ENCODE measurements at places on chromosomes 12 and 14.

DNA sequence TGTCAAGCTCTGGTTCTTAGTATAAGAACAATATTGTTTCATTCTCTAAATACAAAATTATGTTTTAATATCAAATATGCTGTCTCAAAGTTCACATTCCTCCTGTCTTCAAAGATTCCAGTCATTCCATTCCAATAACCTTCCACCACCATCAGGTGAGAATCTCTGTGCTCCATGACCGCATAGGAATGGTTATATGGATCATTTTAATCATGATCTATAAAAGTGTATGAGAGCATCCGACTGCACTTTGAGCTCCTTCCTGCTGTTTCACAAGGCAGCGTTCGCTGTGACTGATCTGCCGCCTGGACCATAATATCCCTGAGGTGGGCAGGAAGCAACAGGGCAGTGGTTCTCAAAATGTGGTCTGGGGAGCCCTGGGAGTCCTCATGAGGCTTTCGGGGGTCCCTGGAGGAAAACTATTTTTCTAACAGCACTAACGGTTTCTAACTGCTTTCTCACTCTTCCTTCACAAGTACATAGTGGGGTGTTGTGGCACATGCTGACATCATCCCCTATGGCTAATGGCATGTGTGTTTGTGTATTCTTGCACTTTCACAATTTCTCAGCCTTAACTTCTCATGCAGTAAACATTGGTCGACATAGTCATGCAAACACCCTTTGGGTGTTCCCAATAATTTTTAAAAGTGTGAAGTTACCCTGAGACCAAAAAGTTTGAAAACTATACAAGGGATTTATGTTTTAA, 137.4 kb downstream of the ANO2 start:
- DNase-seq: no peak

DNA sequence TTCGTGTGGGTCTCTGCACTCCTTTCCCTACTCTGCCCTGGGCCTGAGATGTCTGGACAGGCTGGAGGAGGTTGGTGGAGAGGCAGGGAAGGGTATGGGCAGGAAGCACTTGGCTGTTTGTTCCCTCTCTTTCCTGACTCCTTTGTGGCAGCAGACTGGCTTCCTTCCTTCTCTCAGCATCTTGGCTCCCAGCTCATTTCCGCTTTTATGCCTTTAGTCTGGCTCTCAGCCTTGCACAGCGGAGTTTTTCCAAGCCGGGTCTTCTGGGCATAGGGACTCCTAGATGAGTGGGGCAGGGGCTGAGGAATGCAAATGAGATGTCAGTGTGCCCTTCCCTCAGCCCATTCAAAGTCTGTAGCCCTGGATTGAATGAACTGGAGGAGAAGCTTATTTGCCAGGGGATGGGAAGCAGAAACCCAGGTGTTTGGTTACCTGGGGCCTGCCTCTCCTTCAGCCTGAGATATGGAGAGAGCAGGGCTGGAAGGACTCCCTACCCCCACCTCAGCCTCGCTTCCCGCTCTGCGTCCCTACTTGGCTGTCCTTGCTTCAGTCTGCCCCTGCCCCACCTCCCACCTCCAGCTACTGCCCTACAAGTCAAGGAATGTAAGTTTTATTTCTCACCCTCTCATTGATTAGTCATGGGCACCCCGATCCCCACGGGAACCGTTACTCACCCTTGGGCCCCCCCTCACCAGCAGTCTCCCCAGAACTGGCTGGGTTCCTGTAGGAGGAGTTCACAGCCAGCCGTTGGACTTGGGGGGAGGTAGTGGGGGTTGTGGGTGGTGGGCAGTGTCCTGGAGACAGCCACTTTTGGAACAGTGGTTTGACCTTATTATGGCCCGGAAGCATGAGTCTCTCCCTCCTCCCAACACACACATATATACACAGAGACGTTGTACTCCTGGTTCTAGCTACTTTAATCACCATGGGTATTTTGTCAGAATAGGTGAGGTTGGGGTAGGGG, 9.3 kb upstream of the ITGA5 start:
- no peak for DNase-seq

- DNase-seq: no peak
Observed at GRCh38 chr12:99147130-99147529, 500.4 kb upstream of the GARIN6 start.

DNA sequence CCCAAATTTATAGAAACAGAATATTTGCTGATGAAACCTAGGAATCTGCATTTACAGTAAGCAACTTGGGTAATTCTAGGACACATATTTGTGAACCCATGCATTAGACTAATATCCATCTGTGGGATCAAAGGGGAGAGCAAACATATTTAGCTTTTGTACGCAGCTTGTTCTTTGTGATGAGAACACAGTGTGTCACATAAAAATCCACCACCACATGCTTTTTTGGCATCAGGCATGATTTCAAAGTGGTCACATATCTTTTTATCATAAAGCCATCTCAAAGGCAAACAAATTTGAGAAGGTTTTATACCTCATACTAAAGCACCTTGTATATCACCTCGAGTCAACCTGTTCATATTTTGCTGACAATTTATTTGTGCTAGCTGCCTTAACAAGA, 15.7 kb downstream of the DNAL1 start:
- no peak for DNase-seq

GRCh38 chr14:23069413-23069806, 12.1 kb upstream of the CDH24 start:
- no peak for DNase-seq

DNA sequence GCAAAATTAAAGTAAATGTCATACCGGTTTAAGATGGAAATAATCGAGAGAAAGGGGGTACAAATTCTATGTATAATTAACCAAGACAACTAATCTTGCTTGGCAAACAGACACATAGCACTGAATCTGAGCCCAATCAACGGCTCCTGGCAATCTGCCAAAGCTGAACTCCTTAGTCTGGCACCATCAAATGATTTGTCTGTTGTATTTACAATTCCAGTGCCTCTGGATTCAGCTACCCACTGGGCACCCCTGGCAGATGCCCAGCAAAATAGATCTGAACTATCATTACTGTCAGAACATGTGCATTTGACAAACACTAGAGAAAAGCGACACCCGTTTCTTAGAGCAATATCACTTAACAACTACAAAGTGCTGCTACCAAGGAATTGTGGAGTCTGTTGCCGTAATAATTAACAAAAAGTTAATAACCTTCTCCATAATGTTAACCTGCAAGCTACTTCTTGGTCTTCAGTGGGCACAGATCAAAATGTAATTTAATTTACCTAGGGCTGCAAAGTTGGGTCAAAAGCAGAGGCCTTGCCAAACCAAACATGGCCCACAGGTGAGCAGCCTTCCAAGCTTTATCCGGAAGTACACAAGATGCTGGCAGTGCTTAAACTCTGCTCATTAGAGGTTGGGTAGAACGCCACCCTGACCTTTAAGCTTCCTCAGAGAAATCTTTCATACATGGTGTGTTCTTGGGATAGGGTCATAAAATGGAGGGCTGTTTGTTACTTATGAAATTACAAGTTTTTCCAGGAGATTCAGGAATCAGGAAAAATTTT, 7.6 kb downstream of the EGLN3 start:
- no peak for DNase-seq

- DNase-seq: no peak
Observed at GRCh38 chr14:74619672-74620131, 7.7 kb upstream of the LTBP2 start.

DNA sequence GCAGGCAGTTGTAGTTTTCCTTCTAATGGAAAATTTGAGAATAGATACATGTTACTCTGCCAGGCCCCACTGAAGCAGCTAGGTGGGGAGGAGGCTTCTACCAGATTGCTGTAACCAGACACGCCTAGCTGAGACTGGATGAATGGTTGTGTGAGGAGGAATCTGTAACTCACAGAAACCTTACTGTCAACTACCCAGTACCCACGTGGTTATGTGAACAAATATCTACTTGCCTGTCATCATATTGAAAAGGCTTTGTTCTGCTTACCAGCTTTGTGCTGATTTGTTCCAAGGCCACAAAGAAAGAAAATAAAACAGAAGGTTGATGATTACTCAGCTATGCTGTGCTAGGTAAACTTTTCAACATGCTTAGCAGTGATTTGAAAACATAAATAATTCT, 167.2 kb downstream of the CAPZA3 start:
- DNase-seq: no peak

DNA sequence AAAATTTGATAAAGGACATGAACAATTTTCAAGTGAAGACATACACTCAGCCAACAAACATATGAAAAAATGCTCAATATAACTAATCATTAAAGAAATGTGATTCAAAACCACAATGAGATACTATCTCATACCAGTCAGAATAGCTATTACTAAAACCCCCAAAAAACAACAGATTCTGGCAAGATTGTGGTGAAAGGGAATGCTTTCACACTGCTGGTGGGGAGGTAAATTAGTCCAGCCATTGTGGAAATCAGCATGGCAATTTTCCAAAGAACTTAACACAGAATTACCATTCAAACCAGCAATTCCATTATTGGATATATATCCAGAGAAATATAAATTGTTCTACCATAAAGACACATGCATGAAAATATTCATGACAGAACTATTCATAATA, 18.7 kb upstream of the TAS2R14 start:
- DNase-seq: no peak

DNA sequence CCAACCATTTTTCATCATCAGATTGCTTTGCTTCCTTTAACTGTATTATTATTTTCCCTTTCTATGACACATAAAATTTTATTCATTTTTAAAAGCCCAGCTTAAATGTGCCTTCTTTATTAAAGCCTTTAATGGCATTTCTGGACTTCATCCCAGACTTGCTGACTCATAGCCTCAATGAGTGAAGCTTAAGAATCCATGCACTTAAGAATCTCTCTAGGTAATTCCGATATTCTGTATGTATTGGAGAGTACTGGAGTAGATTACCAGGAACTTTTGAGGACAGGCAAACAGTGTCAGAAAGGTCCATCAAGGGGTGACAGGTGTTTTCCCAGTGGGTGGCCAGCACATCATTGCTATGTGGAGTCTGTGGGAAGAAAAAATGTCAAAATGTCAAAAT, 107.9 kb downstream of the PTPRQ start:
- no peak for DNase-seq

DNA sequence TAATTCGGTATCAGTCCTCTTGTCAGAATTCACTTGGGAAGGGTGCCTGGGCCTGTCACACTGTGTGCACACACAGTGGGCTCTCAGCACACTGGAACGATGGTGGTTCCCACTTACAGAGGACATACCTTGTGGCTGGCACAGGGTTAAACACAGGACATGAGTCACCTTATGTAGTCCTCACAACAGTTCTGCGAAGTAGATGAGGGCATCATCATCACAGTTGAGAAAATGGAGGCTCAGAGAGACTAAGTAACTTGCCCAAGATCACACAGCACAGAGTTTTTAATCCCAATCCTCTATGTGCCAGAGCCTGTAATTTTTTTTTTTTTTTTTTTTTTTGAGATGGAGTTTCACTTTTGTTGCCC, 90.7 kb downstream of the NINJ2 start:
- DNase-seq: no peak

- no peak for DNase-seq
Observed at GRCh38 chr12:104294927-104295668, 8.4 kb upstream of the EID3 start.

GRCh38 chr12:26119391-26119989, 5.3 kb downstream of the BHLHE41 start:
- no peak for DNase-seq

DNA sequence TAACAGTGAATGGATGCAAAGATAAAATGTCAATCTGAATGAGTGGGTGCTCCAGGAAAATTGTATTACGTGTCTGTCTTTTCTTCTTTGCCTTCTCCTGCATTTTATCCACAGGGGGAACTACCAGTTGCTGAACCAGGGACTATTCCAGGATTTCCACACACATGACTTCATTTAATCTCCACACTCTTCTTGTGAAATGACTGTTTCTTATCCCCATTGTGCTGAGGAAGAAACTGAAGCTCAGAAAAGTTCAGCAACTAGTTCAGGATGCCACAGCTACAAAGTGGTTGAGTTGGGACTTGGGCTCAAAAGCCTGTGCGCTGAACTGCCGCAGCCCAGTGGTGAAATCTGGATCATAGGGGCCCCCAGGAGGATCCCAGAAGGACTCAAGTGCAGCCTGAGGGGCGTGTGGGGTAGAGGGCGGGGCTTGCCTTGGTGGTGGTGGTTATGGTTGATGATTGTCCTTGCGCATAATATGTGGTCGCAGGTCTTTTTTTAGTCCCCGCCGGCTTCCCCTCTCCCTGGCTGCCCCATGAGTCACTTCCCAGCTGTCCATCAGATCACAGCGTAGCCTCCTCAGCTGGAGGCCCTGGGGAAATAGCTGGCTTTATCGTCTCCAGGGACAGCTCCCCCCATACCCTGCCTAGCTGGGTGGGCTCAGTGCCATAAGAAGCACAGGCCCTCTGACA, 235.2 kb upstream of the CRY1 start:
- DNase-seq: no peak

DNA sequence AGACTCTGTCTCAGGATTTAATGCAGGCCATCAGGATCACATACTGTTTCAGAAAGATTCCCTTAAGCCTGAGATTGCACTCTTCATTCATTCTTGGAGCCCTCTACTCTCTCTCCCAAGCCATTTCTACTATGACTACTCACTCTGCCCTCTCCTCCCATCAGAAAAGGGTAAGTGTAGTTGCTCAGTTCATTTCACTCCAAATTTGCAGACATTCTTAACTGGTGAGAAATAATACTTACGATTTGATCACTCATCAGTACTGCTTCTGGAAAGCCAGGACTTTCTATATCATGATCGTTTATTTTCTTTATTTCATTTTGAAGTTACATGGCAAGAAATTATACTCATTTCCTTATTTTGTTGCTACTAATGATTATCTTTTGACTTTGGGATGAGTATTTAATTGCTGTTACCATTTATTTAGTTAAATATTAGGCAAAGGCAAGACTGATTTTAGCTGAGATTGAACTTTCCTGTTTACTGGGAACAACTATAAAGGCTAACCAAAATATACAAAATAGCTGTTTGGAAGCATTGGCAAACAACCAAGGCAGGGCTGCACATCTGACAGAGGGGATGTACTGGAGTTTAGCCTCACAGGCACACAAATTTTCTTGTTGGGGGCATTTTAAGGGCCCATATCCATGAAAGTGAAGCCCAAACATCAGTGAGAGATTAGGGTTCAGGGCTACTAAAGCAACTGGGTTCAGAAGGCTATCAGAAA, 4.1 kb upstream of the RERG start:
- no peak for DNase-seq

DNA sequence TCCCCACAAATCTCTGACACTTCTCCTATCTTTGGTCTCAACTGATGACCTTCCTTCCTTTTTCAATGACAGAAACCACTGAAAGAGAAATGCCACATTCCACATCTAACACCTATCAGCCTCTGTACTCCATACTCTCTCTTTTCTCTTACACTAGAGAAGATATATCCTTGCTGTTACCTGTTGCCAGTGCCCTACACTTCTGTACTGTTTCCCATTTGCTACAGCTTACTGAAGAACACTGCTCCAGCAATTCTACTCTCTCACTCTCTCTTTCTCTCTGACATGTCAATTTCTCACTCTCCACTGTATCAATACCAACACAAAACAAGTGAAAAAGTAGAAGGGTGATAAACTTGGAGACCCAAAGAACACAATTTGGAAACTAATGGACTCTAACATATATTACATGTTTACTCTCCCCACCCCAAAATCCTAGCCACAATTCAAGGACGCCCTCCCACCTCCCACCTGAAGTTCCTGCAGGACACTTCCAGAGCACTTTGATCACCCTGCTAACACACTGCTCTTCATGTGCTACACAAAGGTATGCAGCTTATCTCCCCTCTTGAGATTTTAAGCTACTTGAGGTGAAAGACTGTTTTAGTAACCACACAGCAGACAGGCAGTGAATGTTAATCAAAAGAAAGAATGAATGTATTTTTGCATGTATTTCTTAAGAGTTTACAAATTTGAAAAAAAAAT, 95.0 kb downstream of the MED13L start:
- DNase-seq: no peak

Data from activated naive CD4-positive, alpha-beta T cell treated with anti-CD3 and anti-CD28 coated beads, Interleukin-2, amount 50 U/mL, for 16 hours (primary cell).